ENCODE measurements at places on chromosomes 3 and 15. TPM values are rescaled to one million over a fixed set of nuclear protein-coding genes. Genes with fewer than 3 reads are reported as not detected.

The CLDN16 gene
- 0.09 TPM for total RNA-seq

The SI gene
- not detected for total RNA-seq

The GOLGA6L7 gene
- not detected for total RNA-seq

The ALDH1L1 gene
- total RNA-seq = 0.18 TPM

The BNIP2 gene
- 408 TPM for total RNA-seq

The FANCD2 gene
- 26.8 TPM for total RNA-seq

The MYZAP gene
- total RNA-seq = not detected

DNA sequence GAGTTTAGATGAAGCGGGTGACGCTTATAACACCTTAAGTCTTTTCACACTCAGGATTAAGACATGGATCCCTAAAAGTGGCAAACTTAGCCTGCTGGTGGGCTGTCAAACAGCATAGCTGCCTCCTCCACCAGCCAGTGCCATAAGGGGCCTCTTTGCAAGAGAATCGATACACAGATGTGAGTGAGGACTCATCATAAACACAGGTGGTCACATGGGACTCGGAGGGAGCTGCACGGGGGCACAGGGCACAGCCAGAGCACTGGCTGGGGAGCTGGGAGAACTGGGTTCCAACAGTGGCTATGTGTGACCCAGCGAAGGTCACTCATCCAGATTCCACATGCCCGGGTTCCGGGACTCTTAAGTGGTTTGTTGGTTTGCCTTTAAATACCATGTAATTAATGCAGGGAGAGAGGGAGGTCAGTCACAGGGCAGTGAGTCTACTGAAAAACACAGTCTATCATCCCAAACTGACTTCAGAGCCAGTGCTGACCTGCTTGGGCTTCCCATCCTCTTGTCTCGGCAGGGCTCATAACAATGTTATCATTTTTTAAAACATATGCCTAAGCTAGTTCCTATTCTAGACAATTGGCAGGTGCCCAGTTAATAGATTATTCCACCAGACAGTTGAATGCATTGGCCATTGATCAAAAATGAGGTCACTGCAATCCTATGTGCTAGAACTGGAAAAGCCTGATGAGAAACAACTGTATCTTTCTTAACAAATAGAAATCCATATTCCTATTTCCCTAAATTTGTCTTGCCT, 51.8 kb downstream of the SLC12A8 start:
- peak; percentile 99 for DNase-seq

DNA sequence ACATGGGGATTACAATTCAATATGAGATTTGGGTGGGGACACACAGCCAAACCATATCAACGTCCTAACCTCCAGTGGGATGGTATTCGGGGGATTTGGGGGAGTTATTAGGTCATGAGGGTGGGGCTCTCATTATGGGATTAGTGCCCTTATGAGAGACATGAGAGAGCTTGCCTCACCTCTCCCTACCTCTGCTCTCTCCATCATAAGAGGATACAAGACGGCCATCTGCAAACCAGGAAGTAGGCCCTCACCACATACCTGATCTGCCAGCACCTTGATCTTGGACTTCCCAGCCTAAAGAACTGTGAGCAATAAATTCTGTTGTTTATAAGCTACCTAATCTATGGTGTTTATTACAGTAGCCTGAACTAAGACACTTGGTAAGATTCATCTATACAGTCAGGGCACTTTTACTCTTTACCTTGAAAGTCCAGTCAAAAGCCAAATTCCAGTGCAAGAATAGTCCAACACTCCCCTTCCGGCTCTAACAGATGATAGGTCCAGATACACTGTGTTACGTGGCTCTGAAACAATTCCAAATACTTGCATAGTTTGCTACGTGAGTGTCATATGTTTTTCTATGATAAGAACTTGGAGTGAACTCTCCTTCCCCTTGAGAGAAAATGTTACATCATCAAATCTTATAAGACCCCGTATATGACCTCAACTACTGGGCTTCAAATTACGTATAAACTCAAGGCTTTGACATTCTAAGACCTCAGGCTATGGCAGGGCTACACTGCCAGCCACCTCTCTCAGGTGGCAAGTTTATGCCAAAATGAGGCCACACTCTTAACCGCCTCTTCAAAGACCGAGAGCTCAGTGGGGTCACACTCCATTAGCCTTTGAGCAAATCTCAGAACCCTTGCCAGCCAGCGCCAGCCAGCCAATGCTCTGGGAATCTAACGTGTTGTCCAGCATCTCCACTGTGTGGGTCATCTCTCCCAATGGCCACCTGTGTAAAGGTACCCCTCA, 129.9 kb downstream of the XXYLT1 start:
- peak; percentile 67 for DNase-seq

DNA sequence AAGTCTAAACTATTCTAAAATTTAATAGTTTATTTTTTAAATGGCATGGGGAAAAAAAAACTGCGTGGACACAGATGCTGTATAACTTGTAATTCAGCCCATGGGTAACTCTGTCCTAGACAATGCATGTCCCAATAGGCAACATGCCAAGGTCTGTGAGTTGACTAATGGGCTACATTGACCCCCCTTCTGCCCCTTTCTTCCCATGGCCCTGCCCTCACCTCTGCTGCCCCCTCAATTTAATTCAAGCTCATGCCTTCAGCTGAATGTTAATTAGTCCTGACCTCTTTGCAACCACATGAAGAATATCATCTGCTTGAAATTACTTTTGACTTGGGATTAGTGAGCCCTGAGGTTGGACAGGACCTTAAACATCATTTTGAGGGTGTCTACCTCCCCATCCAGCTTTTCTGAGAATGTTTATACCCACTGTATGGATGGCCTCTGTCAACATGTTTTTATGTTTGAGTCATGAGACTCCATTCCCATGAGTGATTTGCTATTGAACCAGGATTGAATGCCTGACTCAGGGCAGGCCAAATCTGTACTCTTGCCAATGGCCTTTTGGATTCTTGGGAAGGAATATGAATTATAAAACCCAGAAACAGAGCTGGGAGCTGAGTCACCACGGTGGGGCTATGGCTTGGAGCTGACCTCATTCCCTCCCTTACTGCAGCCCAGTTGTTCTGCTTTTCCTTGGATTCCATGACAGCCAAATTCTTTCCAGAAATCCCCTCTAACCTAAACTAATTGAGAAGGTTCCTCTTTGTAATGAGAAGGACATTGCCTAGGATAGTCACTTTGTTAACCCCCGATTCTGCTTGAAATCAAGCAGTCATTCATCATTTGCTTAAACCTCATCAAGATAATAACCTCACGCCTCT, 33.5 kb upstream of the PDE8A start:
- peak; percentile 97 for DNase-seq

DNA sequence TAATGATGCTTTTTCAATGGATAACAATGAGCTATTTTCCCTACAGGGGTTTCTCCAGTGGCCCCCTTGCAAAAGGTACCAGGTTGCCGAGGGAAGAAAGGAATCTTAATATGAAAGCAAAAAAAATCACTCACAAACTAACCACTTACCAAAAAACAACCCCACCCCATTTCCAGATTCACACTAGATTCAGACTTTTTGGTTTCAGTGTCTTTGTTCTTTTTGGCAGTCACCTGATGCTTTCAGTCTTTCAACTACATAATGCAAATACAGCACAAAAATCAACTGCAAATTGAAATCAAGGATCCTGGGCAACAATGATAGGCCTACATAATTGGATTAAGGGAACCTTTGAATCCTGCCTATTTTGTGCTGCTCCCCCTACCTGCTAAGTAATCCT, 71.1 kb upstream of the RAP2B start:
- DNase-seq = no peak

GRCh38 chr3:79572930-79573329, 194.9 kb downstream of the ROBO1 start:
- DNase-seq = no peak

DNA sequence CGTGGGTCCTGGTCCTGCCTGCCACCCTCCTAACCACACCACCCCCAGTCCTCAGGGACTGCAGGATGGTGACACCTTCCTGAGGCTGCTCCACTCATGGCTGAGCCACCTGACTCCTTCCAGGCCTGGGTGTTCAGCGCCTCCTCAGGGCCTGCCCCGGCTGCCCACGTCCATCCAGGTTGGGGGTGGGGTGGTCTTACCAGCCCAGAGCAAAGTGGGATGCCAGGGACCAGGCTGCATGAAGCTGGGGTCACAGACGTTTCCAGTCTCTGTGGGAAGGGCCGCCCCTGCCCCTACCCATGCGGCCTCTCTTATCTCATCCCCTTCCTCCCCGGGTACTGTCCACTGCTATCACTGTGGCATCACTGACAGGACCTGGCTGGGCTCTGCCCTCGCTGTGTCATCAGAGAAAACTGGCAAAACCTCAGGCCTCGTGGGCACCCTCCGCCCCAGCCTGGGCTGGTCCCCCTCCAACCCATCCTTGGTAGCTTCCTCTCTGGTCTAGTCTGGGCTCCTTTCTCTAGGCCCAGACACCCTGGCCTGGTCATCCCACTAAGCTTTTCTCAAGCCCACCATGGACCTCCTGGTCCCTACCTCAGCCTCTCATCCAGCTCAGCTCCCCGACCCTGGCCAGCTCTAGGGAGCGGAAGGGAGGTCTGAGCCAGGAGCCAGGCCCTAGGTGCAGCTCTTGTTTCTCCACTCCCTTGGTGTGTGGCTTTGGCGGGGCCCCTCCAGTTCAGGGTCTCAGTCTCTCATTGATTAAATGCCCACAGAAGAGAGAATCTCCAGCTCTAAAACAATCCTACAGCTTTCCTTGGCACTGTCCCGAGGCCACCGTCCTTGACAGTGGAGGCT, 32.9 kb downstream of the WNT7A start:
- DNase-seq = no peak

- no peak for DNase-seq
These were observed 75.7 kb upstream of the CHRNA7 start for GRCh38 chr15:31954374-31955172.

- DNase-seq = peak; percentile 17
These were observed at the start of gene IGSF11 for GRCh38 chr3:119034256-119035013. TSS of gene IGSF11 (minus strand) at chr3:119034846. CDS start at chr3:119034582, 264 bp downstream.

- peak; percentile 87 for DNase-seq
These were observed 215.5 kb downstream of the PDZRN3 start for GRCh38 chr3:73409138-73409763.

DNA sequence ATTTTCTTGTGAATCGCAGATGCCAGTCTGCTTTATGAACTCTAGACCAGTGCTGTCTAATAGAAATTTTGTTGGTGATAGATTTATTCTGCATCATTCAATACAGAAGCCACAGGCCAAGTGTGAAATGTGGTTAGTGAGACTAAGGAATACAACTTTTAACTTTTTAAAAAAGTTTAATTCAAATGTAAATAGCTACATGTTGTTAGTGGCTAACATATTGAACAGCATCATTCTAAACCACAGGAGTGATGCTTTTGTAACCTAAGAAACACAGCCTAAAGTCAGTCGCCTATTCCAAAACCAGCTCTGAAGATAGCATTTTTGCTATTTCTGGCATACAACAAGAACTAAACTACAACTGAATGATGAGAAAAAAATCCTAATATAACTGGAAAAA, 164.8 kb upstream of the CBLB start:
- no peak for DNase-seq

DNA sequence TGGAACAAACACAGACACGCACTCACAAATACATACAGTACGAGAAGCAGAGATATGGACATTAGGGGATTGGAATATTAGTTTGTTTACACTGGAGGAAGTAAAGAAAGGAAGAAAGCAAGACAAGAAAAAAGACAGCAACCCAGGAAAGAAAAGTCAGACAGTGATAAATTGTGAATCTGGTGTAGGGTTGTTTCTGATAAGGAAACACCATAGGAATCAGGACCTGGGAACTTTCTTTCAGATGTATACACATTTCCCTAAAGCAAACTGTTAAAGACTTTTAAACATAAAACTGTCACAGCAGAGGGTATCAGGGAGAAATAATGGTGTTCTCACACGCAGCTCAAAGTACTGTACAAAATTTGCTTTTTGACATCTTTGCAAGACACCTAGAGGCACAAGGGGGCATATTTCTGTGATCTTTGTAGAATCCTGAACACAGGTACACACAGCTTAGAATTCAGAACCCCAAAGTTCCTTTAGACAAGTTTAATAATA, 153.7 kb downstream of the TUSC7 start:
- DNase-seq = no peak

DNA sequence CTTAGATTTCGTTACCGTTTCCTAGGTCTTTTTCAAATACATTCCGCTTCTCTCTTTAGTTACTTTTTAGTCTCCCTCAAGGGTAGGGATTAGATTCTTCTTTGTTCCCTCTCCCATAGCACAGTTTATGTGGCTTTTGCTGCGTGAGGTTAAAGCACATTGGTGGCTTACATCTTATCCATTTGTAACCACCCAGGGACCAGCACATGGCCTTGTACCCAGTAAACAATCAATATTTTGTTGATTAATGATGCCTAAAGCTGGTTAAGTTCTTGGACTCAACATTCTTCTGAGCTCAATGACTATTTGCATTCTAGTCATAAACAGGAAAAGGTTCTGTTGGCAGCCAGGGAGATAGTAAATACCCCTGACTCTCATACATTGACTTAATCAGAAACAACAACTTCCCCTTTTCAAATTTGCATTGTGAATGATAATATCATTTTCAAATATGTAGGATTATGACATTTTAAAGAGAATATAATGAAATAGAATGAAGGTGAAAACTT, 60.2 kb downstream of the CACNA1D start:
- no peak for DNase-seq

GRCh38 chr15:36831125-36831903, 251.9 kb downstream of the CDIN1 start:
- peak; percentile 44 for DNase-seq

- DNase-seq = peak; percentile 33
These were observed 468 bp downstream of the UBP1 start for GRCh38 chr3:33439546-33440327.

DNA sequence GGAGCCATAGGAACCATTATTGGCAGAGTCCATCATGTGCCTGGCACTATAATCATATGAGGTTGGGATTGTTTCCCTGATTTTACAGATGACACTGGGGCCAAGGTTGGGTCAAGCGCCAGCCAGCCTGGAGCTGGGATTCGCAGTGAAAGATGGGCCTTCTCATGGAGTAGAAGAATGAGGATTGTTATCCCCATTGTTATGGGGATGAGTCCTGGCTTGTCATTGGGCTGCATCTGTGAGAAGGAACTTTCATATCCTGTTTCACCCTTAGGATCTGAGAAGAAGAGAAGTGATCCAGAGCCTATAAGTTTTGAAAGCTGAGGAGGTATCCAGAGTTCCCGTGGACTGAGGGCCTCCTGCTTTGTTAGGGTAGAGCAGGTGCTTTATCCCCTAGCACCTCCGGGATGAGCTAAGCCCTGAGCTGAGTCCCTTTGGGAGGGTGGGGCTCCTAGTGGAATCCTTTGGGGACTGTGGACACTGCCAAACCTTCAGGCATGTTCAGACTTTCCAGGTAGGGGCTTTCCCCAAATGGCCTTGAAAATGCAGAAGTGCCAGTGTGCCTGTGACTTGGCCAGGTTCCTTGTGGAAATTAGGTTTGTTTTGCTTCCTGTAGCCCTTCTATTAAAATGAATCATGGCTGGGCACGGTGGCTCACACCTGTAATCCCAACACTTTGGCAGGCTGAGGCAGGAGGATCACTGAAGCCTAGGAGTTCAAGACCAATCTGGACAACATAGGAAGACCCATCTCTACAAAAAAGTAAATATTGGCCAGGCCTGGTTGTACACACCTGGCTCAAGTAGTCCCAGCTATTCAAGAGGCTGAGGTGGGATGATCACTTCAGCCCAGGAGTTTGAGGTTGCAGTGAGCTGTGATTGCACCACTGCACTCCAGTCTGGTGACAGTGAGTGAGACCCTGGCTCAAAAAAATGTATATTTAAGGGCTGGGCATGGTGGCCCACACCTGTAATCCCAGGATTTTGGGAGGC, 30.2 kb upstream of the BSN start:
- DNase-seq = no peak

GRCh38 chr3:167450675-167451074, 23.2 kb downstream of the SERPINI2 start:
- no peak for DNase-seq

GRCh38 chr3:142975316-142975995, 12.0 kb upstream of the PAQR9 start:
- DNase-seq = no peak
